Amniotic stem cell (primary cell): ENCODE measurements at places on chromosomes 12 and 14.

DNA sequence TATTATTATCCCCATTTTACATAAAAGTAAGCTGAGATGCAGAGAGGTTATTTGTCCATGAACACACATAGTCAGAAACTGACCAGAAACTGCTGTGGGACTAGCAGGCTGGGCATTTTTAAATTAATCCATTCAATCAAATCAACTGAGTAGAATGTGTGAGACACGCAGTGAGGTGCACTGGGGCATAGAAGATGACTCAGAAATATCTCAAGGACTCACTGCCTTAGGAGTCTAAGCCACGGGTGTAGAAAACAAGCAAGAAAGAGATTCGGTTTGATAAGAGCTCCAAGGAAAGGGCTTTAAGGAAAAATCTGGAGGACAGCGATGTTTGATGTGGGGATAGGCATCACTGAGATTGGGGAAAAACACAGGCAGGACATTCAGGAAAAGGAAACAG lies 127.8 kb downstream of the ANO2 start:
- no peak for DNase-seq

DNA sequence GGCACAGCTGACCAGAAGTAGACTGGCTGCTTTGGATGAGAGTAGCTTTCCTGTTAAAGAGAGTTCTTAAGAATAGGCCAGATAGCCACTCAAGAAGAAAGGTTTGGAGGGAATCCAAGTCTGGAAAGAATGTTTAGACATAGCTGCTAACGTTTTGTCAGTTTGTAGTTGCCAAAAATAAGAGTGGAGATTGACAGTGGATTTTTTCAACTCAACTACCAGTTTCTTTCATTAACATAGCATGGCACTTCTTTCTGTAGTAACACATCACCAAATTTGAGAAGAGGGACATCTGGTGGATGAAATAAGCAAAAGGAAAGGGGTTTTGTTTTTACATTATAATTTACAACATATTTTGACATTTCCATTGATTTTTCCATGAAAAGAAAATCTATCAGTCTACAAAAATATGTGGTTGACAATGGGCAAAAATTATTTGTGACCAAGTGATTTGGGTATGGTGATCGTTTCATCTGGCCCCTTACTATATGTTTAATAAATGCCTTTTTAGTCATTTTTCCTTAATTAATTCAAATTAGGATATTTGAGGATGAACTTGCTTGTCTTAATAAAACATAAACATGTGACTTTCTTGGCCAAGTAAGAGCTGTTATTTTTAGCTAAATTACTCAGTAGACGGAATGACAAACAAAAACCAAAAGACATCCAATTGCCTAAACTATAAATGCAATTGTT lies 71.1 kb downstream of the PTPRR start:
- peak; percentile 13 for DNase-seq

GRCh38 chr12:4049298-4050080 lies 176.3 kb upstream of the PARP11 start:
- no peak for DNase-seq

GRCh38 chr12:25130741-25131188 lies 64.2 kb downstream of the DNAI7 start:
- peak; percentile 75 for DNase-seq

GRCh38 chr12:3692616-3693365 lies 60.1 kb downstream of the CRACR2A start:
- no peak for DNase-seq

- no peak for DNase-seq
Measured at GRCh38 chr14:92549859-92550230, 36.3 kb downstream of the RIN3 start.

DNA sequence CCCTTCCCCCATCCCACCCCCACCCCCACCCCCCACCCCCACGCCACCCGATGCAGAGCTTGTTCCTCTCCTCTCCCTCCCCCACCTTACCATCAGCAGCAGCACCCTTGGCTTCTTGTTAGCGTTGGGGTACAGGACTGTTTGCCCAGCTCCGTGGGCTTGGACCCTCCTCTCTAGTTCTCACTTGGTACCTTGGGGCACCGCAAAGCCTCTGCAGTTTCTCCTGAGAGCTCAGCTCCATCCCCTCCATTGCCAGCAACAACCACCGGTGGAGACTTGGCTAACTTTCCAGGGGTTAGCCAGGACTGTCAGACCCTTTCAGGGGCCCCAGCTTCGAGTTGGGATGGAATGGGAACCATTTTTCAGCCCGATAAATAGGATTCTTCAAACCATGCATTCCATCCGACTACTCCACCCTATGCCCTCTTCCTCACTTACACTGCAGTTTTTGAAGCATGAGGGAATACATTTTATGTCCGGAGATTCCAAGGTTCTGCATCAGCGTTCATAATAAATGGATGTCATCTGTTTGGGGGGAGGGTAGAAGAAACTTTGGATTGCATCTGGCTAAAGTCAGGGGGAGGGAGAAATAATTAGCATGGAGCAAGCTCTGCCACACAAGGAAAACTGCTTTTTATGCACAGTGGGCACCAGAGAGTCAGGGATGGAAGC lies 1.1 kb downstream of the SCN8A start:
- peak; percentile 64 for DNase-seq

GRCh38 chr14:23110579-23111365 lies 6.0 kb upstream of the CIROP start:
- DNase-seq, result no peak

DNA sequence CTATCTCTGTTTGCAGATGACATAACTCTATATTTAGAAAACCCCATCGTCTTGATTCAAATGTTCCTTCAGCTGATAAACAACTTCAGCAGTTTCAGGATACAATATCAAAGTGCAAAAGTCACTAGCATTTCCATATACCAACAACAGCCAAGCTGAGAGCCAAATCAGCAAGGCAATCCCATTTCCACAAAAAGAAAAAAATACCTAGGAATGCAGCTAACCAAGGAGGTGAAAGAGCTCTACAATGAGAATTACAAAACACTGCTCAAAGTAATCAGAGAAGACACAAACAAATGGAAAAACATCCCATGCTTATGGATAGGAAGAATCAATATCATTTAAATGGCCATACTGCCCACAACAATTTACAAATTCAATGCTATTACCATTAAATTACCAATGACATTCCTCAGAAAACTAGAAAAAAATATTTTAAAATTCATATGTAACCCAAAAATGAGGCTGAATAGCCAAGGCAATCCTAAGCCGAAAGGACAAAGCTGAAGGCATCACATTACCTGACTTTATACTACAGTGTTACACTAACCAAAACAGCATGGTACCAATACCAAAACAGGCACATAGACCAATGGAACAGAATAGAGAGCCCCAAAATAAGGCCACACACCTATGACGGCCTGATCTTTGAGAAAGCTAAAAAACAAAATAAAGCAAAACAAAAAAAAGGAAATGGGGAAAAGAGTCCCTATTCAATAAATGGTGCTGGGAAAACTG lies 901.7 kb downstream of the LRFN5 start:
- no peak for DNase-seq

DNA sequence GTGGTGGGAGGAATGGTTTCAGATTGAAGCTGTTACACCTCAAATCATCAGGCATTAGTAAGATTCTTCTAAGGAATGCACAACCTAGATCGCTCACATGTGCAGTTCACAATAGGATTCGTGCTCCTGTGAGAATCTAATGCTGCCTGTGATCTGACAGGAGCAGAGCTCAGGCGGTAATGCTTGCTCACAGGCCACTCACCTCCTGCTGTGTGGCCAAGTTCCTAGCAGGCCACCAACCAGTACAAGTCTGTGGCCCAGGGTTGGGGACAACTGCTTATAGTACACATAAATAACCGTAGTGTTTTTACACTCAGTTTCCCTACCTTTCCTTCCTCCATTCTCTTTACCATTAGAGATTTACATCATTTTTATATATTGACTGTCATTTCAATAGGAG lies 121.4 kb downstream of the SLCO1B3 start:
- DNase-seq, result no peak

GRCh38 chr14:54975856-54976255 lies 51.0 kb downstream of the WDHD1 start:
- no peak for DNase-seq

- DNase-seq, result no peak
Measured at GRCh38 chr12:13992585-13992984, 11.2 kb upstream of the GRIN2B start.

- DNase-seq, result no peak
Measured at GRCh38 chr14:57918791-57919190, 52.9 kb upstream of the SLC35F4 start.

DNA sequence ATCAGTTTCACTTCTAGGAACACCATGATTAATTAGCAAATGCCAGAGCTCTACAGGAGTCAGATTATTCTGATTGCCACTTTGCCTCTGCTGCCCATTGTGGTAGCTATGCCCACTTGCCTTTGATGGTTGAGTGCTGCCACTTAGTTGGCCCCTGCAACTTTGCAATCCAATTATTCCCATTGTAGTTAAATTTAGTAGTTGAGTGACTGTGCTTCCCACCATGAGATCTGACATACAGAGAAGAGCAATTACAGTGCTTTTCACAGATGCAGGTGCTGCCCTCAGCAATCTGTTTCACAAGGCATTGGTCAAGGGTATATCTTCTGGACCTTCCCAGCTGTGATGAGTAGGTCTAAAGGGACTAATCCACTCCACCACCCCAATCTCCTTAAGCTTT lies 468.4 kb upstream of the RGS6 start:
- DNase-seq, result no peak

DNA sequence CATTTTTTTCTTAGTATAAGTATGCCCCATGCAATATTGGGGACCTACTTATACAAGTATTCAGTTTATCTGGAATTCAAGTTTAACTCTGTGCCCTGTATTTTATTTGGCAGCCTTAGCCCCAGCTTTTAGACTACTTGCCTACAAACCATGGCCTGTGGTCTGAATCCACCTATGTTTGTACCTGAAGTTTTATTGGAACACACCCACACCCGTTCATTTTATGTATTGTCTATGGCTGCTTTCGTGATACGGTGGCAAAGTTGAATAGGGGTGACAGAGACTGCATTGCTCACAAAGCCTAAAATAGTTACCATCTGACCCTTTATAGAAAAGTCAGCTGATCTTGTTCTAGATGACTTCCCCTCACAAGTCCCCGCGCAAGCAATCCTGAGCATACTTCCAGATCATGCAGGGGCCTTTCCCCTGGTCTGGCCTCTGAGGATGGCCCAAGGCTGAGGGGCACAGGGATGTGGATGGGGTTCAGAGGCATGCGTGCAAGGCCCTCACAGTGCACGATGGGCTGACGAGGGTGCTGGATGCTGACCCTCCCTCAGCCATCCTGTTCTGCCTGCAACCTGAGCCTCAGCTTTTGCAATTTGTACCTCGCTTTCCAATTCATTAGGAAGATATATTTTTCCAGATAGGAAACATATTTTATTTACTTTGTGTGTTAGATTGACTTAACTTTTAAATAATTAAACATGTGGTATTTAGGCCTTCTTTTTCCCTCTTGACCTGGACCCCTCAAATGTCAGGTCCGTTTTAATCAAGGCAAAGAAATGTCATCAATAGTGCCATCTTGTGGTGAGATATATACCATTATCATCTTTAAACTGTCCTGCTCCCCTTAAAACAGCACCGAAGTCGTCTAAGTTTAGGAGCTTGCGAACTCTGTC lies 527.3 kb upstream of the CCDC196 start:
- DNase-seq, result no peak

DNA sequence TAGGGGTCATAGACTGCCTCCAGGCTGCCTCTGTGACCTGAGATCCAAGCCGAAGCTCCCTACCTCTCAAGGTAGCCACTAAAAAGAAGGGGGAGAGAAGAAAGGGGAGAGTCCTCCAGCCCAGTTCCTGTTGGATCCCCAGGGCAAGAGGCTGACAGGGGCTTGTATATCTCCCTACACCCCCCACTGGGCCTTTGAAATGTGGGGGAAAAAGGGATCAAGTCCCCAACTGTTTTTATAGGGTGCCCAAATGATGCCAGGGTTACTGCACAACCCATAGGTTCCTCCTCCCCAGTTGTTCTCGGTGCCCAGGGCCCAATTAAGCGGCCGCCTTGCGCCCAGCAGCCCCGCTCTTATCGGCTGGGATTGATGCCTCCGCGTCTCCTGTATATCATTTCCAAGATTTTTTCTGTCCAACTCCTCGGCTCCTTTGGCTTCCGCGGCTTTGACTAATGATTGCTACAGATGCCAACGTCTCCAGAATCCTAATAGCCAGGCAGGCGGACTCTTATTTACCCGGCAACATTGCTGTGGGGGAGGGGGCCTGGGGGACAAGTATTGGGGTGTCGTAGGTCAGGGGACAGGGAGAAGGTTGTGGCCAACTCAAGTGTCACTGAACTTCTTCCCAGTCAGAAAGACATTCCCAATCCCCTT lies 7.6 kb upstream of the HOXC4 start:
- DNase-seq, result no peak

- DNase-seq, result no peak
Measured at GRCh38 chr12:131323879-131324278, 370.2 kb downstream of the ADGRD1 start.

DNA sequence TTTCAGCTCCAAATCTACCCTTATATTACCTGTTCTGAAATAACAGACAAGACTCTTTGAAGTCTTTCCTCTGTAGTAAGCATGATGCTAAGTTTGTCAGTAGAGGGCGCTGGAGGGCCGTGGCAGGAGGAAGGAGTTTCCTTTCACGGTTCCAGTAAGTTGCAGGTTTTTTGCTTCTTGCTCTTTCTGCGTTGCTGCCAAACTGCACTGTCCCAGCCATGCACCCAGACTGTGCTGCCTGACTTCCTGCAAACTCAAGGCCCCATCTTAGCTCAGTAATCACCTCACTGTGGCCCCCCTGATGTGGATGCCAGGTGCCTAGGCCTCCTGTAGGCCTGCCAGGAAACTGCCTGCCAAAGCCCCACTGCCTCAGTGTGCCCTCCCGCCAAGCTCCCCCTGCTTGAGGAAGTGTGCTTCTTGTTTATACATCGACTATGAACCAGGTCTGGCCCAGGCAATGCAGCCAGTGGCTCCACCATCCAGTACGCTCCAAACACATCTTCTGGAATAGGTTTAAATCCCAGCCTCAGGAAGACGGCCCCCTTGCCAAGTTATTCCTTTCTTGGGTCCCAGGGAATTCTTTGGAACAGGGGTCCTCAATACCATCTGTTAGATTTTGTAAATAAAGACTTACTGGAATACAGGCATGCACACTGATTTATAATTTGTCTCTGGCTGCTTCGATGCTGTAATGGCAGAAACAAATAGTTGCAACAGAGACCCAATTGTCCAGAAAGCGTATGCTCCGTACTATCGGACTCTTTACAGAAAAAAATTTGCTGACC lies 193.7 kb upstream of the LRIG3 start:
- DNase-seq, result peak; percentile 65

- DNase-seq, result no peak
Measured at GRCh38 chr12:96241431-96241830, 47.3 kb downstream of the ELK3 start.

- DNase-seq, result no peak
Measured at GRCh38 chr14:23195552-23196101, 12.2 kb upstream of the SLC7A8 start.
